Lower leg skin (tissue), 4 donors: ENCODE measurements at places on chromosomes 3 and 15.

DNA sequence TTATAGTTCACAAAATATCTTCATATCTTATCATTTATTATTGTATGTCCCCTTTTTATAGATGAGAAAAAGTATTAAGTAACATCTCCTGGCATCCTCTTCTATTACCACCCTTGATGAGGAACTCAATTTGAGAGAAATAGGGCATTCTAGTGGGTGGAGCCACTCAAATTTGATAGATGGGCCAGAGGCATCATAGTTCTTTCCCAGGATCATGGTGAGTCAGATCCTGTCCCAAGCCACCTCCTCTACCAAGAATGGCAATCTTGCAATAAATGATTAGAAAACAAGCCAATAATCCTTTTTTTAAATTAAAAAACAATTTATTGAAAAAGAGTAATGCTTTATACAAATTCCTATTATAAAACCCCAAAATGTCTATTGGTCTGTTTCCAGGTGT, 16.8 kb downstream of the CLDN1 start:
- DNase-seq: no peak

DNA sequence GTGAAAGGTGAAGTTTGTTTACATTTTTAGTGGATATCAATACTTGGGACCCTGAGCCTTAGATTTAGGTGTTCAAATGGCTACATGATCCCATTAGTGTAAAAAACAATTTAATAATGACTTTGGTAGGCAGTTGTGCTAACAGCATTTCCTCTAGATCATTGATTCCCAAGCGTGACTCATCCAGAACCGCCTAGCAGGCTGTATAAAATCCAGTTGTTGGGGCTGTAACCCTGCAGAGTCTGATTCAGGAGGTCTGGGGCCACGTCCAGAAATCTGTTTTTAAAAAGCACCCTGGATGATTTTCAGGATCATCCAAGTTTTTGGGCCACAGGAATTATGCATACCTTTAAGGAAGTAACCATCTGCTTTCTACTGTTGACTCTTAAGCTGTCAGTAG, 156.4 kb downstream of the TP63 start:
- no peak for DNase-seq

- no peak for DNase-seq
These were observed 277.6 kb downstream of the FEZF2 start for GRCh38 chr3:62095756-62096155.

DNA sequence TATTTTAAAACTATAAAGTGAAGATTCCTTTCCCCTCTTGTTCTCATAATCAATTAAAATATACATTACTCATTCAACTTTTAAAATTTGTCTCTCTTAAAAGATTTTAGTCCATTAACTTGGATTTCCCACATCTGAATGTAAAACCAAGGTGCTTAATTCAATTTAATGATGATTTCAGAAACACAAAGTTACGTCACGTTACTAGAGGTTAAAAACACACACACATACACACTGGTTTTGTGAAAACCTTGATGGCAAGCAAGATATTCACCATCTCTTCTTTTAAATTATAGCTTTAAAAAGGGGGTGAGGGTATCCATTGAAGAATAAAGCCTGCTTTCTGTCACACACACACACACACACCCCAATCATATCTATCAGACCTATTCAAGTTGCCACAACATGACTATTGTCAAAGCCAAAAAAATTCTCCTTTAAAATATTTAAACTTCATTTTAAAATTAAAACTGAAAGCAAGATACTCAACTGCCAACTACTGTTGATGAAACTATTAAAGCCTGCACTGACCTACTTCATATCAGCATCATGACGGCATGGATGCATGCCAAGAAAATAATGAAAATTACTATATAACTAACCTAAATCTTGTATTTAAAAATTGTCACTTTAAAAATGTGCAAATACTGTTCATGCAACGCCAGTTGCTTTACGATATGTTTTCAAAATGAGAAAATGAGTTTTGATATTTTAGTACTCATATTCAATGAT, 2.1 kb downstream of the RFX7 start:
- DNase-seq: no peak

- no peak for DNase-seq
These were observed 53.0 kb downstream of the DTWD1 start for GRCh38 chr15:49673861-49674260.

- DNase-seq: peak; percentile 86
These were observed 3.7 kb downstream of the ISL2 start for GRCh38 chr15:76340198-76340802.

DNA sequence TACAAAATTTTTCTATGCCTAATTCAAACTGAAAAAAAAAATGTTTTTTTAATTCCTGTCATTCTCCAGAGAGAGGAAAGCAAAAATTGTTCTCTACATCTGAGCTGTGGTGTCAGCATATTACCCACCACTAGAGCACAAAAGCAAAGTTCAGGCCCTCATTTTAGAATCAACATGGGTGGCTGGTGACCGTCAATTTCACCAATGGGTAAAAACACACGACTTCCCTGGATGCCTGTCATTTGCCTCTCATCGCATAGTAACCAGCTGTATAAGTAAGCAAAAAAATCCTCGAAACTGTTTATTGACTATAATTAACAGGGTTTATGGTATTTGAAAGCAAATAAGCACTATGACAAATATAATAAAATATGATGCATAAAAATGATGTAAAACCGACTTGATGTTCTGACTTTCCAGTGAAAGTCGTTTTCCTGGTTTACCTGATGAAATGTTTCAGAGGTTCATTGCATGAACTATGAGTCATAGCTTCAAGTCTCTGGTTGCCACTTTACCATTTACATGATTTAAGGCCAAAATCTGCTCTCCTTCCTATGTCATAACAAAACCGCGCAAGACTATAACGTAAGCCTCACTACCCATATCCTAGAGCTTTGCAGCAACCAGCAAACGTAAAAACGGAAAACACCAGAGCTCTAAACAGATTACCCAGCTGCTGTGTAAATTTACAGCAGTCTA, 60.5 kb downstream of the THBS1 start:
- no peak for DNase-seq

DNA sequence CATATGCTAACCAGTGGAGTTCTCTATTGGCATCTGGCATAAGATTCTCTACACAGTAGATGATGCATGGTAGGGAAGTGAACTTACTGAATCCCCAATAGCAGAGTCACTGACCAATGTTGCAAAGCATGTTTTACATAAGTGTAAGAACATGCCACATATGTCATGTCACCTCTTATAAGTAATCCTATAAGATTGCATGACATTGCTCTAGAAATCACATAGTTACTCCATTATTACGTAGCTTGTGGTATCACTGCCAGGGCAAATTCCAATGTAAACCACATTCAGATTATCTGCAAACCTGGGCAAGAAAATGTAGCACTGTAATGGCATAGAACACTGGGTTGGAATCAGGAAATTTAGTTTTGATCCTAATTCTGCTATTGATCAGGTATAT, 198.2 kb upstream of the UMPS start:
- DNase-seq: no peak

DNA sequence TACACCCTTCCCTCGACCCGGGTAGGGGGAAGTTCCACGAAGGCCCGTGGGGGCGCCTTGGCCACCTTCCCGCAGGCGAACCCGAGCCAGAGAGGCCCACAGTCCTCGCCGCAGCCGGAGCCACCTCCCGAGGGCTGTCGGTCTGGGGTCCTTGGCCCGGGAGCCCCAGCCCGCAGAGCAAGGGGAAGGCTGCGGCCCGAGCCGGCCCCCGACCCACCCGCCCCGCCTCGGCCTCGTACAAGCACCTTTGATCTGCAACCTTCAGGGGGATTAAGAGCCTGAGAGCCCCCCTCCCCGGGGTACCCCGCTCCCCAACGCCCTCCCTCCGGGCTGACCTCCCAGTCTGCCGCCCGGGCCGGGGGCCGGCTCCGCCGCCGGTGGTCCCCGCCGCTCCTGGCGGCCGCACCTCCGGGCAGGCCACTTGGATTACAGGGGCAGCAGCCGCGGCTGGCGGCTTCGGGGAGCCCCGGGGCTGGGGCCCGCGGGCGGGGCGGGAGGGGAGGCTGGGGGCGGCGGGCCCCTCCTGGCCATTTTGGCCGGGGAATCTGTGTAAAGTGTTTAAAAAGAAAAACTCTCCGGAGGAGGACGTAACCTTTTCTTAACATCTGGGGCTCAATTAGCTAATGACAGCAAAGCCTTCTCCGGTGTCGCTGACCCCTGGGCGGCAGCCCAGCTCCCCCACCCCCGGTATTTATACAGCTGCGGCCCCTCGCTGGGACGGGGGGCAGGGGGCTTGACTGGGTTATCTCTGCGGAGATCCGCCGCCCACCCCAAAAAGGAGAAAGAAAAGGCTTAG, 40.2 kb downstream of the EPHB3 start:
- DNase-seq: no peak

DNA sequence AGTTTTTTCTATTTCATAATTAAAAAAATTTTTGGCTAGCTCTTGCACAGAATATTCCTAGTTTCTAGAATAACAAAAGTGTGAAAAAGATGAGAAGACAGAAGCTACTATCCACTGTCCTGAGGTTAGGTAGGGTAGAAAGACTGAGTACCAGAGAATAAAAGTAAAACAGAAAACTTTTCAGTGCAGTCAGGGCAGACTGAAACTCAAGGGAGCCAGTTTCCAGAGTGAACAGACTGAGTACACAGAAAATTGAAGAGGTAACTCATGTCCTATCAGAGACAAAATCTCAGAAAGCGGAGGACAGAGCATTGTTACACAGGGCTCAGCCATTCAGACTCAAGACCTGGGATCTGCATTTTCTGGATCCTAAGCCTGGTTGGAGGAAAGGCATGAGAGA, 8.8 kb upstream of the FBXO40 start:
- no peak for DNase-seq

- DNase-seq: no peak
These were observed 1056.4 kb downstream of the NTRK3 start for GRCh38 chr15:87200149-87200548.

- no peak for DNase-seq
These were observed 20.8 kb downstream of the MUC4 start for GRCh38 chr3:195790901-195791300.

DNA sequence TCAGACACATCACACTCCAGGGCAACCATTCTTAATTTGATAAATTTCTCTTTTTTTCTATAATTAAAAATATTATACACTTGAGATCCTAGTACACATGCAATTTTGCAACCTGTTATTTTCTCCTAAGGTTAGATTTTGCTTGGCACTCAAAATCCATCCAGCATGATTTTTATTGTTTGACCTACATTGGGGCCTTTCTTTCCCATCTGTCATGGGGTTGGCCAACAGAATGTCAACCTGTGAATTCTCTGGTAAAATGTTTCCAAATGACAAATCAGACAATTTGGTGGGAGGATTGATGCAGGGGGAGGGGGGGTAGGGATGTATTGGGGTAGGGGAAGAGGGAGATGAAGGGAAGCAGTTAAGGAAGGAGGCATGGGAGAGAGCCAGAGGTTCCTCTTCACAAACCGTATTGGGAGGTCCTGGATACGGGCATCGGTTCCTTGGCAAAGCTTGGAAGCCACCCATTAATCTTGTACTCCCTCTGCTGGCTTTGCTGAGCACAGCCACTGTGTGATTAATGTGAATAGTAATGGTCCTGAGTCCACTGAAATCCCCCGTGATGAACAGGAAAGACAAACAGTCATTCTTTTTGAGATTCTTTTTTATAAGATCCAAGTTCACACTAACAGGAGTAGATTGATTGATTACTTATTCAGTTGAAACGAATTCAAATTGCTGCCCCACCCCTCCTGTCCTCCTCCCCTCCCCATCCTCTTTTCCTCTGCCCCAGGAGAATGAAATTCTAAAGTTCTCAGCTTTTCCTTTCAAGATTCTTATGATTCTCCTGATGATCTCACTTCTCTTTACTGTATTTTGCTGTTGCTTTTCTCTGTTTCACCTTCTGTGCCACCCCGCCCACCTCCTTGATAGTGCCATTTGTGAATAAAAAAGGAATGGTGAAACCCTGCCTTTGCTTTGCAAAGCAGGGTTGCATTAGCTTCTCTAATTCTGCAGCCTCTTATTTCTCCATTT, 82.2 kb upstream of the SLC25A26 start:
- DNase-seq: no peak

- DNase-seq: no peak
These were observed 26.7 kb downstream of the SLC2A2 start for GRCh38 chr3:170999737-171000242.

DNA sequence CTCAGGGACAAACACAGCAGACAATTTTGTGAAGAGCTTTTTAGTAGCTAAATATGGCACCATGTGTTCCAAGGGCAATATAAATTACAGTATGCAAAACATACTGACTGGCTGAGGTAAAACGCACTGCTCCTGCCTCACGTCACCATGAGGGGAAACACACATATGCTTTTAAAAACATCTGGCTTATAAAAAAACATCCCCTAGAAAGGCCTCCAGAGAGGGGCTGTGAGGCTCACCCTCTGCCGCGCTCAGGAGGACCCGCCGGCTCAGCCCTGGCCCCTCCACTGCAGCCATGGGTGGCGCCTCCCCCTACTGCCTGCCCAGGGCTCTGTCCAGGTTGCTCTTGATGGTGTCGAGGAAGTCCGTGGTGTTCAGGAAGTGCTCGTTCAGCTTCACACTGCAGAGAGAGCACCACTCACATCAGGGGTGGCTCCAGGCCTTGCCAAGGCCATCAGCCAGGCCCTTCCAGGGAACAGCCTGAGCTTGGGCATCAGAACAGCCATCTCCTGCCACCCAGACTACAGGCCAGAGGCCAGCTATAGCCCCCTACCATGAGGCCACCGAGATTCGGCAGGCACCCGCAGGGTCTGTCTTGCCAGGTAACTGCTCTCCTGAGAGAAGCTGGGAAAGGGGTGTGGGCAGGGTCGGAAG, 18.2 kb downstream of the IDH2 start:
- DNase-seq: no peak

- no peak for DNase-seq
These were observed 807 bp upstream of the INAFM2 start for GRCh38 chr15:40322531-40323238.

DNA sequence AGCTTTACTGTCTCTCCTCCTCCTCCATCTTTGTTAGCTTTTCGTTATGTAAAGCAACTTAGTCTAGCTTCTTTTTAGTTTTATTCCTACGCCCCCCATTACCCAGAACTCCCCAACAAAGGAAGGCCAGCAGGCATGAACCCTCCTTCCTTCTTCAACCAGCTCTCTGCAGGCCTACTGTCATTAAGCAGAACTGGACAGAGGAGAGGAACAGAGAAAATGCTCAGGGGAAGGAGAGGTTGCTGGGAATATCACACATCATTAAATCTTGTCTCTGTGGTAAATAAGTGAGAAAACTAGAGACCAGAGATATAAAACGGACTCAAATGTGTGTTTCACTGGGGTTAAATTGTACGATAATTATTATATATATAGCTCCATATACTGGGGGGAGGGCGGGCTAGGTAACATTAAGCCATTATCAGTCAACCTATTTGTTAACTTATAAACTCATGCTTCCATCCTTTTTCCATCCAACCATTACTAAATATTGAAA, 19.3 kb upstream of the SLC28A1 start:
- no peak for DNase-seq

DNA sequence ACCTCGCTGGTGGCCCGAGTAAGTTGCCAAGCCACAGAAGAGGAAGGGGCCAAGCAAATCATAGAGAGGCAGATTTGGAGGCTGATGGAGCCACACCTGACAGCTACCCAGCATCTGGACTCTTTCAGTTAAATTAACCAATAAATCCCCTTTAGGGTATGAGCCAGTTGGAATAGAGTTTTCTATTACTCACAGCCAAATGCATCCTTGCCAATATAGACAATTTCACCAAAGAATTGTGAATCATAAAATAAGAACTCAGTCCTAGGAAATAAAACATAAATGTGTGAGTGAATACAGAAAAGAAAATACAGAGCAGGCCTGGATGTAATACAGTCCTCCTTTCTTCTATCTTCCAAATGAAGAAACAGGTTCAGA, 161.6 kb upstream of the ANKRD28 start:
- DNase-seq: no peak
